GM20000 (cell line): ENCODE measurements at places on chromosomes 6 and 20.

- DNase-seq = no peak
These were observed 56.3 kb downstream of the TSHZ2 start for GRCh38 chr20:53028337-53029007.

GRCh38 chr6:38599261-38599660 is 40.5 kb downstream of the BTBD9 start:
- DNase-seq = no peak

DNA sequence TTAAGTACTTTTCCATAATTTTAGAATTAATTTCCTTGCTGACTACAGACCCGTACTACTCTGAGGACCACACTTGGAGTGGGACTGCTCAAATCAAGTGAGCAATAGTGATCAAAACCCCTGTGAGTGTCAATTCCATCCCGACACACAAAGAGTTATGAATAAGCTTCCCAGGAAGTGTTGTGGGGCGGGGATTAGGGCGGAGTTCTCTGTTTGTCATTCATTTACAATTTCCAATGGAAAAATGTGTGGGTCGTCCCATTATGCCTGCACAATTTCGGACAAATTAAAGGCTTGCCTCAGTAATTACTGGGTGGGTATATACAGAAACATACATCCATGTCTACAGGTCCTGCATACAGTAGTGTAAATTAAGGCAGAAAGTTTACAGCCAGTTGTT is 84.2 kb downstream of the ISM1 start:
- no peak for DNase-seq

GRCh38 chr6:154039231-154039842 is at the start of gene OPRM1:
Gene OPRM1 (plus strand): TSS chr6:154039240. CDS start chr6:154039545, 305 bp downstream.
- peak; percentile 7 for DNase-seq

GRCh38 chr20:11728937-11729336 is 188.8 kb upstream of the BTBD3 start:
- DNase-seq = no peak
